Fibroblast of skin of abdomen (primary cell): ENCODE measurements at places on chromosomes 11 and 22.

GRCh38 chr11:33984682-33985389, 66.7 kb upstream of the CAPRIN1 start:
- no peak for DNase-seq

GRCh38 chr11:109422870-109423465, 978 bp downstream of the C11orf87 start:
- DNase-seq, result peak; percentile 28

DNA sequence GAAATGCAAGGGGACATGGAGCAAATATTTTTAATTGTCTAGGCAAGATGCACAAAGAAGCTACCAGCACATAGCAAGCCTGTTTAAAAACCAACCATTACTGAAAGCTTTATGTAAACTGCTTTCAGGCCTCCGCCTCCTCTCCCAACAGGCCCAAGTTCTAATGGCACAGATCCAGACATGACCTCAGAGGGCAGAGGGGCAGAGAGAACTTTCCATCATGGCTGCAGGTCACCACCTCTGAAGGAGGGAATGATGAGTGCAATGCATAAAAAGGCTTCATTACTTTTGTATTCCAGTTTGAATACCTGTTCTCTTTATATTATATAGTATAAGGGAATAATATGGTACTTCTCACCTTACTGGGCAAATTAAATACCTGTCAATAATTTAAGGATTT, 15.2 kb downstream of the DDX17 start:
- no peak for DNase-seq

- DNase-seq, result peak; percentile 71
Measured at GRCh38 chr11:1771700-1772099, 8.0 kb upstream of the CTSD start.

DNA sequence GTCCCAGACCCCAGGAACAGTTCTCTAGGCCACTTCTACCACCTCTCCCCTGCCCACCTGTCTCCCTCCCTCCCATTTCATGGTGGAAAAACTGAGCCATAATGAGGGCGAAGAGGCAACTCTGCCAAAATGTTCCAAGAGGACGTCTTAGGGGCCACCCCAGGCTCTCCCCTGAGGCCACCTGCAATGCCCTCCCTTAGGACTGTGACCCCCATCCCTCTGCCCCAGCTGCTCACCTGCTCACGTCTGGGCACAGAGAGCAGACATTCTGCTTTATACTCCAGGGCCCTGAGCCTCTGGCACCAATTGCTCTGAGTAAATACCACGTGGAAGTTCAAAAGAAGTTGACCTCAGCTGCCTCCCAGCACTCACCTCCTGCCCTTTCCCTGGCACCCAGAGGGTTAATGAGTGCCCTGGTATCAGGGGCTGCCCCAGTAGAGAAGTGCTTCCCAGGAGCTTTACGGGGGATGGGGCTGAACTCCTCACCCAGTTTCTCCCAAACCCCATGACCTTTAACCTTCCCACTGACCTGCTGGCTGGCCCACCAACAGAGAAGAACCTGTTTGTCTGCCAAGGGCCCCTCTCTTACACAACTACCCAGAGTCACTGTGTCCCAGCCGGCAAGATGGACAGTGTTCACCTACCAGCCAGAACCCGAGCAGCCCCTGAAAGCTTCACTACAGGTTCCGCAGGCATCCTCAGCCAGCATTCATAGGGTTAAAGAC, 627 bp upstream of the APOA5 start:
- DNase-seq, result no peak

- peak; percentile 92 for DNase-seq
Measured at GRCh38 chr11:104694259-104695064, 203.8 kb downstream of the CASP12 start.

GRCh38 chr22:48740086-48740730, 1087.5 kb downstream of the BRD1 start:
- no peak for DNase-seq

- peak; percentile 85 for DNase-seq
Measured at GRCh38 chr11:114290503-114291235, 5.5 kb upstream of the NNMT start.

DNA sequence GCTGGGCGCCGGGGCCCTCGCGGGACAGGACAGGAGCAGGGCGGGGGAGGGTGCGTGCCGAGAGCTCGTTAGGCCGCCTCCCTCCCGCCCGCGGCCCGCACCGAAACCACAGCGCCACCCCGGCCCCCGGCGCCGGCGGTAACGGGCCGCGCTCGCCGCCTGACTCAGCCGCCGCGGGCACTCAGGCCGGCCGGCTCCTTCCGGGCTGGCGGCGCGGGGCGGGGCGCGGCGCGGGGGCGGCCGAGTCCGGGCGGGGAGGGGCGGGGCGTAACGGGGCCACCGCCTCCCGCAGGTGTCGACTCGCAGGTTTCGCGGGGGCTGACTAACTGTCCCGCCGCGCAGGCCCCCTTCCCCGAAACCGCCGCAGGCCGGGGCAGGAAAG, at the start of gene AP5B1:
AP5B1 (minus strand) TSS at position 207 of the 382 bp plus-strand sequence. CDS start 385 bp downstream, outside the sequence.
- DNase-seq, result peak; percentile 46

DNA sequence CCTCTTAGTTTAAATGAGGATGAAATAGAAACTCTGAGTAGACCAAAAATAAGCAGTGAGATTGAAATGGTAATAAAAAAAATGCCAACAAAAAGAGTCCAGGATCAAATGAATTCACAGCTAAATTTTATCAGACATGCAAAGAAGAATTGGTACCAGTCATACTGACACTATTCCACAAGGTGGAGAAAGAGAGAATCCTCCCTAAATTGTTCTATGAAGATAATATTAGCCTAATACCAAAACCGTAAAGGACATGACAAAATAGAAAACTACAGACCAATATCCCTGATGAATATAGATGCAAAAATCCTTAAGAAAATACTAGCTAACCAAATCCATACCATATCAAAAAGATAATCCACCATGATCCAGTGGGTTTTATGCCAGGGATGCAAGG, 169.8 kb upstream of the CHORDC1 start:
- DNase-seq, result no peak

GRCh38 chr22:46354176-46354992, 18.9 kb downstream of the TRMU start:
- DNase-seq, result no peak

GRCh38 chr11:132429685-132430084, 1059.3 kb downstream of the NTM start:
- DNase-seq, result no peak

GRCh38 chr11:69442807-69443137, 38.7 kb upstream of the LINC01488 start:
- DNase-seq, result peak; percentile 57

- DNase-seq, result no peak
Measured at GRCh38 chr11:19121646-19122045, 4.7 kb downstream of the ZDHHC13 start.

DNA sequence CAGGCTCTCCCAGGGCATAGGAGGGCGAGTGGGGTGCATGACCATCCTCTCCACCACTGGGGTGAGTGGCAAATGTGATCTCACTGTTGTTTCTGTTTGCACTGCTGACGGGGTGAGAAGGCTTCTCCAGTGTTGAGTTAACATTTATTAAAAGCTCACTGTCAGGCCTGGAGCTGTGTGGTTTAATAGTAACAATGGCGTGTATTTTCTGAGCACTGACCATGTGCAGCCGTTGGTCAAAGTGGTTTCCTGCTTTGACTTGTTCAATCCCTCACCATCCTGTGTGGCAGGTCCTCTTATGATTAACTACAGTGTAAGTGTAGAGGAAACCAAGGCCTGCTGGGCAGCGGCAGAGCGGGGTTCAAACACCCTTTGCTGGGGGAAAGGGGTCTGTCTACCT, 4.4 kb downstream of the A4GALT start:
- DNase-seq, result no peak

- no peak for DNase-seq
Measured at GRCh38 chr11:111623527-111624030, 21.3 kb downstream of the SIK2 start.

DNA sequence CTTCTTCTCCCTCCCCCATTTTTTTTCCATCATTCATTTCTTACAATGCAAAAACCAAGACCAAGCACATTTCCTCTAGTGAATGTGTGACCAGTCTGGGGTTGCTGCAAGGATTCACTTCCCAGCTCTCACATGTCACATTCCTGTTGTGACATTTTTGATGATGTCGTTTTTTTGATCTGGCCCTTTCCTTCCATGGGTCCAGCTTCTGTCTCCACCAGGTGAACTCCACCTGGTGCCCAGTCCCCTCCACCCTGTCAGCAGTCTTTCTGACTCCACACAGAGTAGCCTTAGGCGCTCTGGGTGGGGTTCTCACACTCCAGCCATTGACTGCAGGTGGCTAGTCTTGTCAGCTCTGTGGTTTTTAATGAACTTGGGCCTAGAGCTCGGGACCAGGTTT, 15.6 kb downstream of the PANX1 start:
- DNase-seq, result no peak

- DNase-seq, result no peak
Measured at GRCh38 chr11:37616291-37616690, 1018.3 kb upstream of the RAG2 start.

DNA sequence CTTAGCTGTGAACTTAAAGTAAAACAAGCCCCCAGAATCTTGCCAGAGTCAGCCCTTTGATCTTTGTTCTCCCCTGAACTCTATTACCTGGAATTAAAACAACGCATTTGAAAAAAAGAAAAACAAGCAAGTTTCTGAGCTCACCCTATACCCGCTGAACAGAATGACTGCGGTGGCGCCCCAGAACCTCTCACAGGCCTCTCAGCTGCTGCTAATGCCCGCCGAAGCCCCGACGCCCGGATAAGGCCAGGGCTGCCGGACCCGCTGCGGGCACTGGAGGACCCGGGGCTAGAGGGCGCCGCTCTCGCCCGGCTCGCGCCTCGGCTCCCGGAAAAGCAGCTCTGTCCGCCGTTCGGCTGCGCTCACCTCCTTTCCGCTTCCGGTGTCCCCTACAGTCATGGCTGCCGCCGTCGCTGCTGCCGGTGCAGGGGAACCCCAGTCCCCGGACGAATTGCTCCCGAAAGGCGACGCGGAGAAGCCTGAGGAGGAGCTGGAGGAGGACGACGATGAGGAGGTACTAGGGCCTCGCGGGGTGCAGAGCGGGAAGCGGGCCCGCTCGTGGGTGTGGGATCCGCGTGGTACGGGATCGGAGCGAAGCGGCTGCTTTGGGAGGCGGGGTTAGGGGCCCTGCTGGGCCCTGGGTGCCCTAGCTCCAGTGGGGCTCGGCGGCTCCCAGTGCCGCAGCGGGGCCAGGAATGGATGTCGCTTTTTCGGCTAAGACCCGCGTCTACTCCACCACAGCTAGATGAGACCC, at the start of gene TOMM22:
TOMM22 (plus strand) TSS at position 376 of the 754 bp plus-strand sequence; CDS start at position 398, 22 bp downstream.
- DNase-seq, result peak; percentile 85

- DNase-seq, result no peak
Measured at GRCh38 chr11:25396847-25397246, 900.0 kb downstream of the LUZP2 start.

DNA sequence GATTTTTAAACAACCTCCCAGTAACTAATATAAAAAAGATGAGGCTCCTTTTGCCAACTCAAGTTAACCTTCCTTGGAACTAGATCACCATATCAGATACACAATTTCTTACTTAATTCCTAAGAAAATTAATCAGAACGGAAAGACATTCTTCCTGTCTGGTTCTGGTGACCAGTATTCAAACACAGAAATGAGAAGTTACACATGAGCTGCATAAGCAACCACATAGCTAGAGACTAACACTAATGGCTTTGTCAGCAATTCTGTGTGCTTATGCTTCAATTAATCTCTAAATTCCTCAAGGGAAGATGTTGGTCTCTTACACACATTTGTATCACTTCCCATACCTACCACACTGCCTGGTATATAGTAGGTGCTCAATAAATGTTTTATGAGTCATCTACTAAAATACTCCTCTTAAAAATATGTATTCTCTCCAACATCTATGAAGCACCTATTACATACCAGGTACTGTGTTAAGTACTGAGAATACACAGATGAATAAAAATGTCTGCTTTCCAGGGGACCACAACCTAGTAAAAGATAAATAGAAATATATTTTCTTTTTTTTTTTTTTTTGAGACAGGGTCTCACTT, 54.5 kb downstream of the GAB2 start:
- DNase-seq, result no peak

- DNase-seq, result no peak
Measured at GRCh38 chr11:36399236-36399635, 103.1 kb downstream of the PRR5L start.

DNA sequence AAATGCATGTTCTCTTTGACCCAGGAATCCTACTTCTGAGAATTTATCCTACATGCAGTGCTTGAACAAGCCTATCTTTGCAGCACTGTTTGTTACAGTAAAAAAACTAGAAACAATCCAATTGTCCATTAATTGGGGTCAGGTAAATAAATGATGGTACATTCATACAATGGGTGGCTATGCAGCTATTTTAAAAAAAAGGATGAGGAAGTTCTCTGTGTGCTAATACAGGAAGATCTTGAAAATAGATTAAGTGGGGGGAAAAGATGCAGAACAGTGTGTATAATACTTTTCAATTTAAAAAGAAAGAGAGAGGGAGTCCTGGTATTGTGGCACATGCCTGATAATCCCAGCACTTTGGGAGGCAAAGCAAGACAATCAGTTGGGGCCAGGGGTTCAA, 9.5 kb upstream of the CREB3L1 start:
- no peak for DNase-seq

GRCh38 chr11:32911413-32911812, 18.8 kb downstream of the QSER1 start:
- DNase-seq, result no peak

- no peak for DNase-seq
Measured at GRCh38 chr11:2911785-2912391, 17.3 kb downstream of the PHLDA2 start.

- DNase-seq, result peak; percentile 60
Measured at GRCh38 chr11:32396991-32397390, 38.3 kb downstream of the WT1 start.

GRCh38 chr11:269146-269890, 8.9 kb upstream of the NLRP6 start:
- DNase-seq, result no peak

- no peak for DNase-seq
Measured at GRCh38 chr22:29265929-29266328, 1.9 kb downstream of the RHBDD3 start.

DNA sequence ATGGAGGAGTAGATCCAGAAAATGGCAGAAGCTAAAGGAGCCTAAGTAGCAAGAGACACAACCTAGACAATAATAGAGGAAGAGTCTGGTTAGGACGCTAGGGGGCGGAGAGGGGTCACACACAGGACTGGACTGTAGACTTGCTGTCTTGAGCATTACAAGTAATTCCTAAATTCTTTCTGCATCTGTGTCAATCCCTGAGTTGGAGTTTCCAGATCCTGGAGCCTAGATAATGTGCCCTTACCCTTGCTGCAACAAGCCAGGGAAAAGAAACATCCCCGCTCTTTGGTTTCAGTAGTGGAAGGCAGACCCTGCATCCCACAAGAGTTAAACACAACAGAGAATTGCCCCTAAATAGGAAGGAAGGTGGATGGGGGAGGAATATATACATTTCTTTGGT, 14.9 kb upstream of the CCDC73 start:
- DNase-seq, result peak; percentile 60
